Smooth muscle cell of the coronary artery (primary cell): ENCODE measurements at places on chromosomes 6 and 20. TPM values are rescaled to one million over a fixed set of nuclear protein-coding genes. Genes with fewer than 3 reads are reported as not detected.

The PYGB gene
- total RNA-seq = 94.5 and 100 TPM in 2 replicates

The SLC17A4 gene
- not detected in 2 replicates for total RNA-seq

The MDN1 gene
- total RNA-seq = 15.3 and 19.5 TPM in 2 replicates

The SLC22A16 gene
- total RNA-seq = not detected in 2 replicates

The CALHM6 gene
- total RNA-seq = 0.23 and 0.90 TPM in 2 replicates

The RBM24 gene
- total RNA-seq = 0.23 and 12.9 TPM in 2 replicates

The ZC2HC1B gene
- not detected in 2 replicates for total RNA-seq

The OTOR gene
- not detected in 2 replicates for total RNA-seq

The ORC3 gene
- total RNA-seq = 12.6 and 15.9 TPM in 2 replicates

The ATP6V1G2 gene
- total RNA-seq = 2.6 and 6.0 TPM in 2 replicates

The RIN2 gene
- 45.9 and 55.9 TPM in 2 replicates for total RNA-seq

The HLA-DRB1 gene
- 0.12 TPM in 1 of 2 replicates, not detected in the other for total RNA-seq

The DPPA5 gene
- total RNA-seq = not detected in 2 replicates

The RBM39 gene
- 279 and 325 TPM in 2 replicates for total RNA-seq

The MOXD1 gene
- total RNA-seq = 1.4 and 81.2 TPM in 2 replicates

The BEND3 gene
- total RNA-seq = 0.70 and 1.4 TPM in 2 replicates

The C6orf15 gene
- total RNA-seq = 0.08 TPM in 1 of 2 replicates, not detected in the other

The EXOC2 gene
- total RNA-seq = 22.2 and 34.4 TPM in 2 replicates
